Stimulated activated CD4-positive, alpha-beta T cell treated with anti-CD3 and anti-CD28 coated beads, Interleukin-2, amount 100 ng/mL, for 24 hours (primary cell): ENCODE measurements at places on chromosomes 13 and 19.

DNA sequence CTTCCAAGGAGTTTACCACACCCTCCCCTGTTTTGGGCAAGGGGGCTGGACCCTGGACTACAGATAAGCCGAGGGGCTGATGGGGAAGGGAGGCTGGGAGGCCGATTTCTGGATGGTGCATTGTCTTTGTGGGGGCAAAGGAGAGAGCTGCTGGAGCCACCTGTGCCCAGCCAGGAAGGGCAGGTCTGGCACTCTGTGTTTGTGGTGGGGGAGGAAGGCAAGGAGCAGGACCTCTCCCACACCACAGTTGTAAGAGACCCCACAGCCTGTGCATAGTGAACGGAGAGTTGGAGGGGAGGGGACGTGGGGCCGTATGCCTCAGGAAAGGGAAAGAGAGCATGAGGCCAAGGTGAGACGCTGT is 16.0 kb upstream of the PRR19 start:
- no peak for DNase-seq

DNA sequence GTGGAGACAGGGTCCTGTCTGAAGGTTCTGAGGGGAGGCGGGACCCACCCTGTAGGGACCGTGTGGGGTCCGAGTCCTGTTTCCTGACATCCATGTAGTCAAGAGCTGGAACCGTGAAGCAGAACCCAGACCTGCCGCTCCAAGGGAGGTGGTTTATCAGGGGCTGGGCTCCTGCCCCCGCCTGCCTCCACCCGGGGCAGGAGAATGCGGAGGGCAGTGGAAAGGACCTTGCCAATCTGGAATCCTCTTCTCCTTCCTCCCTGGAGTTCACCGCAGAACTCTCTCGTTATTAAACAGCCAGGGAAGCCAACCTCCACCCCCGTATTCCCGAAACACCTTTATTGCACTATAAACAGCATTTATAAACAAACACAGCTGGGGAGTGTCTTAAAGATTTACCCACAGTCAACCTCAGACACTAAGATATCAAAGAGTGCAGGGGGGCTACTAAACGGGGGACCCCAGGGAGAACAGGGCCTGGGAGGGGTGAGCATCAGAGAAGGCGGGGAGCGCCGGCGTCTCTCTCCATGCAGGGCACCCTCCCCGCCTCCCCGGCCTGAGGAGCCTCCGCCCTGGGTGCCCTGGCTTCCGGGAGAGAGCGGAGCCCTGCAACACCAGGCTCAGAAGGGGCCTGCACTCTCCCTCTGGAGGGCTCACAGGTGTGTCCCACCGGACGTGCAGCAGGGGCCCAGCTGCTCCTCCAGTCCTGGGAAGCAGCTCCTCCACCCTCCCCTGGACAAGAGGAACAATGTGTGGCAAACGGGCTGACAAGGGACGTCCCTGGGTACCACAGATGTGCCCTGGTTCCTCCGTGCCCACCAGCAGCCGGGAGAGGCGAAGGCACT is 3.6 kb downstream of the C2CD4C start:
- DNase-seq = no peak

DNA sequence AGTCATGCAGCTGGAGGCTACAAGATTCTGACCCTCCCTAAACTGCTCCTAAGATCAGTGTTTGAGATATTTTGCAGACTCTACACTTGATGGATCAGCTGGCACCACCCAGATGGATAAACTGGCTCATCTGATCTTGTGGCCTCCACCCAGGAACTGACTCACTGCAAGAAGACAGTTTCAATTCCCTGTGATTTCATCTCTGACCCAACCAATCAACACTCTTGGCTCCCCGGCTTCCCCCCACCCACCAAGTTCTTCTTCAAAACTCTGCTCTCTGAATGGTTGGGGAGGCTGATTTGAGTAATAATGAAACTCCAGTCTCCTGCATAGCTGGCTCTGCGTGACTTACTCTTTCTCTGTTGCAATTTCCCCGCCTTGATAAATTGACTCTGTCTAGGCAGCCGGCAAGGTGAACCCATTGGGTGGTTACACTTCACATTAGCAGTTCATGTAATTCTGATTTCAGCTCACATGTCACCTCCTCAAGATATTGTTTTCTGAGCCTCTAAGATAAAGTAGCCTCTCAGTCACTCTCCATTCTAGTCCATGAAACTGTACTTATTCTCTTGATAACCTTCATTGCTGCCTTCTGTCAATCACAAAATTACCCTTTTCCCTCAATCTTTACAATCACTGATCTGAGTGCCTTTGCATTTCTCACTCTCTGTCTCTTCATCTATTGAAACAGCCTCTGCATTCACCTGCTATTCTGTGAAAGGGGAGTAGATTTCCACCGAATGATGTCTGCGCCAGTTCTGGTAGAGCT is 9.9 kb upstream of the FPR3 start:
- DNase-seq = peak; percentile 51

- DNase-seq = peak; percentile 79
These were observed 1.3 kb upstream of the LRCH1 start for GRCh38 chr13:46551410-46552302.

- no peak for DNase-seq
These were observed 109.2 kb downstream of the ESD start for GRCh38 chr13:46687810-46688209.

DNA sequence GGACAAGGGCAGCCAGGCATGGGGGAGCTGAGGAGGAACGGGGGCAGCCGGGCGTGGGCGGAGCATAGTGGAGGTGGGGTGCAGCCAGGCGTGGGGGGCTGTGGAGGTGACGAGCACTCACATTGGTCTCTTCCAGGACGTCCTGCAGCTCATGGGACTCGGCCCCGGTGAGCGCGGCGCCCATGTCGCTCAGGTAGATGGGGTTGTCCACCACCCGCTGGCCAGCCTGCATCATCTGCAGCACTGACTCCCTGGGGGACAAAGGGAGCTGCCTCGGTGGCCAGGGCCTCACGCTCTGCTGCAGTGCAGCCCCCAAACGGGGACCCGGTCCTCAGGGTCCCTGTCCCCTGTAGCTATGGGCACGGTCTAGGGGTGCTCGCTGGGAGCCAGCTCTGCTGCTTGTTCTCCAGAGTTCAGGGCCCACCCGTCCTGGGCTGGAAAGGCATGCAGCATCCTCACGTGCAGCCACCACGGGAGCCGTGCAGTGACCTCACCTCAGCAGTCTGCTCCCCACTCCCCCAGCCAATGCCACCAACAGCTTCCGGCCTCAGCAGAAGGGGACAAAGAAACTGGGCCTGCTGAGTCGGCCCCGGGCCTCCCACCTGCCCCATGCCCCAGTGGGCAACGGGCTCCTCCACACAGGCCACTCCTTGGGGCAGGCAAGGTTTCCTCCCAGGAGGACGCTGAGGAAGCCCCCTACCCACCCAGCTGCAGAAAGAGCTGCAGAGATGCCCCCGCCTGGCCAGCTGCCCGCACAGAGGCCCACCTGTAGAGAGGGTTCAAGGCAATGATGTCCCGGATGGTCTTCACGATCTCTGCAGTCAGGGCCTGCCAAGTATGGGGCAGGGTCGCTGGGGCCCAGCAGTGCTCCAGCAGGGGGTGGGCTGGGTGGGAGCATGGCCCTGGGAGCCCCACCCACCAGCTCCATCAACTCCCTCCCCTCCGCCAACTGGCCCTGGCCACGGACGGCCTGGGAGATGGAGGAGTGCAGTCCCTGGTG is 12.1 kb downstream of the LONP1 start:
- DNase-seq = no peak

- peak; percentile 57 for DNase-seq
These were observed 659 bp downstream of the GNA11 start for GRCh38 chr19:3094601-3095440.

DNA sequence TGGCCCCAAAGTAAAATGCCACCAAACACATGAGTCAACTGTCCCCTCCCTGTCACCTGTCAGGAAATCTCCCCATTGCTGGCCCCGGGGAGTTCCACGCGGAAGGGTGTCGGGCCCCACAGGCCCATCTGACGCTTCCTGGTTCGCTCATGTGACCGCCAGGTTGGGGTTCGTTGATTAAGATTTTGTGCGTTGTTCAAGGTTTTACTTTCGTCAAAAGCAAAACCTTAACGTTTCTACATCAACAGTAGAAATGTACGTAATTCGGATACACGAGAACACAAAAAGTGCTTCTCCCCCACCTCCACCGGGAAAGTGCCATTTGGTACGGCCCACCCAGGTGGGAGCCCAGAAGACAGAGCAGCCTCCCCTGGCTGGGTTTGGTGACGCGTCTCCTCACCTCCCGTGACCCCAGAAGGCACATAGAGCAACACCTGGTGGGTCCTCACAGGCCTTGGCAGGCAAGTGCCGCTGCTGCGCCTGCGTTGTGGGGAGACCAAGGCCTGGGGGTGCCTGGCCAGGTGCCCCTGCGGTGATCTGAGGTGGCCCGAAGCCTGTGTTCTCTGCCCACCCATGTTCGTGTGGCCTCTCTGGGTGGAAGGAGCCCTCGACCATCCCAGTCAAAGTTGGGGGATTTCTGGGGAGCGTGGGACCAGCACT is 161.6 kb downstream of the KDM4B start:
- DNase-seq = peak; percentile 37

DNA sequence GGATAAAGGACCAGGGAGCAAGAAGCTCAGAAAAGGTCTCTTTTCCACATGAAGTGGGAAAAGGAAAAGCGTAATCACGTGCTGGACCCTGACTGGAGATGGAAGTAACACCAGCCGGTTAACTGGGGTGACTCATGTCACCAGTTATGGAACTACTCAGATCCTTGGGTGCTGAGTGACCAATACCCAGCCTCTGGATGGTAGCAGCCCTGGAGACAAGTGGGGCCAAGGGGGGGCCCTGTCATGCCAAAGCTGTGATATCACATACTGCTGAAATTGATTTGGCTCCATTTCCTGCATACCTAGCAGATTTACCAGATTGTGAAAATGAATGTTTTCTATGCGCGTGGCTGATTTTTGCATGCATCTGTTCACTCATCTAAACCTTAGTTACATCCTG is 158.9 kb downstream of the ZIC5 start:
- no peak for DNase-seq

DNA sequence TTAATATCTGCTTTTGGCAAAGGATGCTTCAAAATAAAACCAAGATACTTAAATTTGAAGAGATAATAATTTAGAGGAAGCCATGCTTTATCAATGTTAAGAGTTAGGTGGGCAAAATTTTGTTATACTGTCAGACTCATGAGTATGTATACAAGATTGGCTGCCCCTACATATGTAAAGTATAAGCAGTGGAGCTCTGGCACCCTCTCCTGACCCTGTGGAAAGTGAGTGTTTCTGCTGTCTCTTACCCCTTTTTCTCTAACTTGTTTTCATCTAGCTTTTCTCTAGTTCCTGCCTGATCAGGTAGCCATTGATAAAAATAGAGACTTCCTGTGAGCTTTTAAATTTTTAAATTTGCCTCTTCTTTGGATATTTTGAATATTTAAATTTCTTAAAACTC is 710.9 kb upstream of the SPRY2 start:
- no peak for DNase-seq

GRCh38 chr13:35781036-35782000 is 304.8 kb upstream of the MAB21L1 start:
- DNase-seq = no peak

GRCh38 chr13:25768838-25769237 is 283.0 kb downstream of the SHISA2 start:
- no peak for DNase-seq

- peak; percentile 81 for DNase-seq
These were observed 22.6 kb downstream of the FBXL12 start for GRCh38 chr19:9796113-9796773.

GRCh38 chr13:108249150-108249549 is 20.4 kb upstream of the TNFSF13B start:
- DNase-seq = no peak

- DNase-seq = no peak
These were observed 4.2 kb upstream of the SYCN start for GRCh38 chr19:39208175-39208795.

DNA sequence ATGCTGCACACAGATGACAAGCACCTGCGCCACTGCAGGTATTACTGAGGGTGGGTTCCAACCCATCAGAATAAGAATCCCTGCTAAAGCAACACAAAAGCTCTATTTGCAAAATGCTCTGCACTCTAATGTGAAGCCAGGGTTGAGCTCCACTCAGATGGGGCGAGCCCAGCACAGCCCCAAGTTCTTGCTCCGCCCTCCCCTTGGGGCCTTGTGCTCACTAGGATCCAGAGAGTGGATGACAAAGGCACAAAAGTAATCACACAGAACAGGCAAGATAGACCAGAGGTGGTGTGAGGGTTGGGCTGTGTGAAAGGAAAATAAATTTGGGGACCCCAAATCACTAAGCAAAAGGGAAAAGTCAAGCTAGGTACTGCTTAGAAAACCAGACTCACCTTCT is 8.2 kb upstream of the ZNF611 start:
- no peak for DNase-seq

DNA sequence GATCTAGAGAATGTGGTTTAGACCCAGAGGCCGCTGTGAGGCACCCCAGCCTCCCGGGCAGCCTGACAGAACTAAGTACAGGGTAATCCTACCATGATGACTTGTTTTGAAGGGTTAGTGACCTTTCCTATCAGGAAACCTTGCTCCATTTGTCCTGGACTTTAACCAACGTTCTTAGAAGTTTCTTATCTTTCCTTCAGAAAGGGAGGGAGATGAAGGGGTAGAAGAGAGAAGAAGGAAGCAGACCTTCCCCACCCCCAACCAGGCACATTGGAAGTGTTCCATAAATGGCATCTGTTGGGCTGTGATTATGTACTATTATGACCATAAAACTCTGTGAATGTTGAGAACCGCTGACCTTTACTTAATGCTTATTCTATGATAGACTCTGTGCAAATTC is 184.2 kb downstream of the OXGR1 start:
- no peak for DNase-seq

- no peak for DNase-seq
These were observed 245.7 kb downstream of the DNAJC15 start for GRCh38 chr13:43269037-43269481.

GRCh38 chr13:29573190-29573589 is 22.3 kb downstream of the SLC7A1 start:
- no peak for DNase-seq

DNA sequence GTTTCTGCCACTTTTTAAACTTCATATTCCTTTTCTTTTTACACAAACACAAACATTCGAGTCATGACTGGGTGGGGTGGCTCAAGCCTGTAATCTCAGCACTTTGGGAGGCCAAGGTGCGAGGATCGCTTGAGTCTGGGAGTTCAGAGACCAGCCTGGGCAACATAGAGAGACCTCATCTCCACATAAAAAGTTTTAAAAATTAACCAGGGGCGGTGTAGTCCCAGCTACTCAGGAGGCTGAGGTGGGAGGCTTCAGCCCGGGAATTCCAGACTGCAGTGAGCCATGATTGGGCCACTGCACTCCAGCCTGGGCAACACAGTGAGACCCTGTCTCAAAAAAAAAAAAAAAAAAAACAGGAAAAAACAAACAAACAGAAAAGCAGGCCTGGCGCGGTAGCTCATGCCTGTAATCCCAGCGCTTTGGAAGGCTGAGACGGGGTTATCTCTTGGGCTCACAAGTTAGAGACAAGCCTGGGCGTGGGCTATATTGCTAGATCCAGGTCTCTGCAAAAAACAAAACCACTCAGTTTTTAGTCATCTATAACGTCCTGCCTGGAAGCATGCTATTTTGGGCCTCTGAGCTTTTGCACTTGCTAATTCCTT is 583 bp upstream of the BAX start:
- no peak for DNase-seq

DNA sequence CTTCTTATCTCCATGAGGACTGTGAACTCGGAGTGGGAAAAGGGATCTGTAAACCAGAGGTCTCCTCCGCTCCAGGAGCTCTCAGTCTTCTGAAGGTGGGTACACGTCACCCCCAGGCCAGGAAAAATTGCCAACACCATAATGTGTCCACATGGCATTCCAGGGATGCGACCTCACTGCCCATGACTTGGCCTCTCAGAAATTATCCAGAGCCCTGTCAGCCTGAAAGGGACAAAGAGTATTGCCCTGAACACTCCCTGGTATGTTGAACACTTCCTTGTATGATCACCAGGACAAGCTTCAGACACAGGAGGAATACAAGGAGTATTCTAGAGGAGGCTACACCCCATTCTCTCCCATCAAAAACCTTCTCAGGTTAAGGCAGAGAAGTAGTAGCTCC is 81.0 kb upstream of the SLC7A1 start:
- no peak for DNase-seq
